ENCODE measurements at places on chromosomes 5 and 9. TPM values are rescaled to one million over a fixed set of nuclear protein-coding genes. Genes with fewer than 3 reads are reported as not detected.

TMEM215 gene
- total RNA-seq: not detected

CTSV gene
- 36.9 TPM for total RNA-seq

MEIKIN gene
- total RNA-seq: not detected

CRB2 gene
- total RNA-seq: under 0.01 TPM

COL27A1 gene
- total RNA-seq: 1.9 TPM

PCDHGA10 gene
- 4.3 TPM for total RNA-seq

SPAG8 gene
- not detected for total RNA-seq

GDA gene
- total RNA-seq: 2.2 TPM

CREBRF gene
- 10.1 TPM for total RNA-seq

All from tracheal epithelial cell (primary cell).